ENCODE measurements at places on chromosomes 7 and 10.

- DNase-seq = no peak
These were observed 141.0 kb downstream of the MACC1 start for GRCh38 chr7:20075992-20076820.

DNA sequence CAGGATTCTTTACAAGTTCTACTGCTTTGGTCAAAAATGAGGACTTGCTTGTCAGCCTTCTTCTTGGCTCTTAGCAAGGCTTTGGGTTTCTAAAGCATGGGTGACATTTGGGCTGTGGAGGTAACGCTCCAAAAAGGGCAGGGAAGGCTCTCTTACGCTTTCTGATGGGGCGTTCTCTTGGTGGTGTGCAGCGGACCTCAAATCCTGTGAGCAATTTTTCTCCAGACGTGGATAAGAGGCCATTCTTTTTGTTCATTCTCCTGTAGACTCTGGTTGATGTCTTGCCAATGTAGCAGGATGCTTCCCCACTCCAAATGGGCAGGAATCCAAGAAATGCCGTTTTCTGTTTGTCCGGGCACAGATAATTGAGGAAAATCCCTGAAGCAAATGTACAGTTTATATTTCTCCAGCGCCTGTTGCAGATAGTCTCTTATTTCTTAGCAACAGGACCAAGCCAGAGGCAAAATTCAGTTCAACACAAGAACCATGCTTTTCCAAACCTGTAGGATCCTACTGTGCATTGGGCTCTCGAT lies 138.4 kb upstream of the NFE2L3 start:
- DNase-seq = no peak

GRCh38 chr7:132123773-132124172 lies 452.5 kb downstream of the PLXNA4 start:
- no peak for DNase-seq

DNA sequence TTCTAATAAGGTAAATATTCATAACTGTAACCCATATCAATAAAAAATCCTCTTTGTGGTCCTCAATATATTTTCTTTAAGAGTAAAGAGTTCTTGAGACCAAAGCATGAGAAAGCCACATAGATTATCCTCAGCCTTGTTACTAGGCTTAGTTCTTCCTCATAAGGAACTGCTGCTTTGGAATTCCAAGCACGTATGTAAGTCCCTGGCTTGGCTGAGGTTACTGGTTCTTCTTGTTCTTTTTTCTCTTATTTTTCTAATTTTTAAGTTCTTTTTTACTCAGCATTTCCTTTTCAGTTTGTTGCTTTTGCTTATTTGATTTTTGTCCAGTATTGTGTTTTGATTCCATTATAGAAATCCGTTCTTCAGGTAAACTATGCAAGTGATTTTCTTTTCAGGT lies 127.3 kb downstream of the MARCHF5 start:
- no peak for DNase-seq

DNA sequence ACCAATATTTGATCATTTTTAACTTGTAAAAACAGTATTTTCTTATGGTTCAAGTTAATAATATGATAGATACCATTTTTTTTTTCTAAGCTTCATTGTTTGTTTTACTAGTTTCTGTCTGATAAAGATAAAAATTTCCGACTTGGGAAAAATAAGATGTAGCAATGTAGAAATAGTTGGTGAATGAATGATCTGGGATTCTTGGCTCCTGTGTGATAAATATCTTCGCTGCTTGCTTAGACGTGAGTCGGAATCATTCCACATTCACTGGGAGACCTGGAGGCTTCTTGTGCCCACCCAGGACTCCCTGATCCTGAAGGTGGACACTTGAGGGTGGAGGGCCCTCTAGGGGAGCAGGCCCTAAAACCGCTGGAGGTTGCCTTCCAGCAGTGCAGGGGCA lies 47.9 kb downstream of the EXOC4 start:
- DNase-seq = no peak

DNA sequence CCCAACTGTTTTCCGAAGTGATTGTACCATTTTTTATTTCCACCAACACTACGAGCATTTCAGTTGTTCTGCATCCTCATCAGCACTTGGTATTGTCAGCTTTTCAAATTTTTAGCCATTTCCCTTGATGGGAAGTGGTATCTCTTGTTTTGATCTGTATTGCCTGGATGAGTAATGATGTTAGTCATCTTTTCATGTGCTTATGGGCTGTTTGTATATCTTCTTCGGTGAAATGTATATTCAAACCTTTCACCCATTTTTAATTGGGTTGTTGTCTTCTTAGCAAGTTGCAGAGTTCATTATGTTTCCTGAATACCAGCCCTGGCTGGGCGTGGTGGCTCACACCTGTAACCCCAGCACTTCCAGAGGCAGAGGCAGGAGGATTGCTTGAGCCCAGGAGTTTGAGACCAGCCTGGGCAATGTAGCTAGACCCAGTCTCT lies 22.1 kb downstream of the CLIP2 start:
- no peak for DNase-seq

DNA sequence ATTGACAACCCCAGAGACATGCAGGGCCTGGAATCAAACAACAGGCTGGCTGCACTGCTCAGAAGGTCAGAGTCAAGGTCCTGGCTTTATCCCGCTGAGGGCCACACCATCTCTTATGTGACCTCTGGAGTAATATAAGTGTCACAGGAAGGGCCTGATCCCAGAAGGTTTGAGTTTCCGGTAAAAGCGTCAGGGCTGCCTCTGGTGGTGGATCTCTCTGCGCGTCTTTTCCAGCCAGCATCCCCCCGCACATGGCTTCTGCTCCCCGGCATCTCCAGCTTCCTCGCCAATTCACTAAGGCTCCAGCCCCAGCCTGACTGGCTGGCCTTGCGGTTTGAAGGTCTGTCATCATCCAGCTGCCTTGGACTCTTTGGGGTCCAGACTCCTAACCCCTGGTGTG lies 54.2 kb downstream of the SNX10 start:
- no peak for DNase-seq

- no peak for DNase-seq
These were observed 73.1 kb downstream of the CLIP2 start for GRCh38 chr7:74362266-74362665.

GRCh38 chr10:33382216-33382600 lies 47.7 kb upstream of the NRP1 start:
- no peak for DNase-seq

GRCh38 chr7:139680676-139681462 lies 96.9 kb downstream of the HIPK2 start:
- no peak for DNase-seq

GRCh38 chr7:17146621-17147020 lies 151.8 kb upstream of the AHR start:
- DNase-seq = no peak

DNA sequence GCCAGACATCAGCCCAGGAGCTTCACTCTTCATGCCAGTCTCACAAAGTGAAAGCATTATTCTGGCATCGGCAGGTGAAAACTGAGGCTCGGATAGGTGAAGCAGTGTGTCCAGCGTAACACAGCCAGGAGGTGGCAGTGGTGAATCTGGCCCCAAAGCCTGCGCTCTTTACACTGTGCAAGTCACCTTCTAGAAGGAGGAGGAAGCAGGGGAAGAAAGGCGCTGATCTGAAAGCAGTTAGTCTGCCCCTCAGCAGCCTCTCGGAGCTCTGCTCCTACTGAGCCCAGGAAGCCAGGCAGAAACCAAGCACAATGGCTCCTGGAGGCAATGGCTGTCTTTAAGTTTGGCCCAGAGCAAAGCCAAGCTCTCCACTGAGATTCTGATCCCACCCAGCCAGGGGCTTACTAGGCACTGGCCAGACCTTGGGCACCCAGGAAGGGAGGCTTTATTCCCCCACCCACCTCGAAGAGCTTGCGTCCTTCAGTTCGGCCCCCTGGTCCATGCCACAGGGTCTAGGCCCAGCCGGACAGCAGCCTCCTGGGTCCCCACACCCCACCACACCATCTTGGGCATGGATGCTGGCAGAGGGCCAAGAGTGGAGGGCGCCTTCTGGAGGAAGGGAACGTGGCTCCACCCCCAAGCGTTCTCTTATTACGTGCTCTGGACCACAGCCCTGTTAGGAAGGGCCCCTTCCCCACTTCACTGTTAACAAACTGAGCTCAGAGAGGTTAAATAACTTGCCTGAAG lies 104.5 kb downstream of the GRID1 start:
- DNase-seq = no peak

DNA sequence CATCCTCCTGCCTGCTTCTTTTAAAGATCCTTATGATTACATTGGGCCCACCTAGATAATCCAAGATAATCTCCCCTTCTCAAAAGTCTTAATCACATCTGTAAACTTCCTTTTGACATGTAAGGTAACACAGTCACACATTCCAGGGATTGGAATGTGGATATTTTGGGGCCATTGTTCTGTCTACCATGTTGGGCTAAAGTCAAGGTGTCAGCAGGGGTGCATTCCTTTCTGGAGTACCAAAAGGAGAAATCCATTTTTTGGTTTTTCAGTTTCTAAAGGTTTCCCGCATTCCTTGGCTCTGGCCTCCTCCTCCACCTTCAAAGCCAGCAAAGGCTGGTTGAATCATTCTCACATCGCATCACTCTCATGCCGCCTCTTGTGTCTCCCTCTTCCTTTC lies 197.6 kb upstream of the NFE2L3 start:
- DNase-seq = no peak

- DNase-seq = no peak
These were observed 81.5 kb downstream of the CCNY start for GRCh38 chr10:35417795-35418194.

DNA sequence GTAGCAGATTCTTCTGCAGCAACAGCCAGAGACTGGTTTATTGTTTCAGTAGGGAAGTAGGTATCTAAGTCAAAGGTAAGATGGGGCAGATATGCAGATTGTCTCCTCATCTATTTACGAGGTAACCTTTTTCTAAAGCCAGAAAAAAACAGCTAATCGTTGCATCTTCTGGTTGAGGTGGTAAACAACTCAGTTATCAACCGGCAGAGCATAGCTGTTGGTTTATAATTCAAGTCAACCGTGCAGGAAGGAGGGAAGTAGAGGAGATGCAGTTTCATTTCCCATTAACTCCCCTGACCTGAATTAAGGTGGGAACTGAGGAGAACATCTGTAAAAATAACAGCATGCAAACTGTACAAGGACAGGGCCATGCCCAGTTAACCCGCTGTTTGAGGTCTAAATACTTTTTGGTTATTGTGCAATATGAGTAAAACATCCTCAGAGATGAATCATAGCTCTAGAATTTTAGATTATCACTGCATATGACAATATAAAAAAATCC lies 156.5 kb upstream of the ITGB1 start:
- DNase-seq = no peak

GRCh38 chr7:64892116-64892515 lies 11.0 kb upstream of the ZNF273 start:
- DNase-seq = no peak

DNA sequence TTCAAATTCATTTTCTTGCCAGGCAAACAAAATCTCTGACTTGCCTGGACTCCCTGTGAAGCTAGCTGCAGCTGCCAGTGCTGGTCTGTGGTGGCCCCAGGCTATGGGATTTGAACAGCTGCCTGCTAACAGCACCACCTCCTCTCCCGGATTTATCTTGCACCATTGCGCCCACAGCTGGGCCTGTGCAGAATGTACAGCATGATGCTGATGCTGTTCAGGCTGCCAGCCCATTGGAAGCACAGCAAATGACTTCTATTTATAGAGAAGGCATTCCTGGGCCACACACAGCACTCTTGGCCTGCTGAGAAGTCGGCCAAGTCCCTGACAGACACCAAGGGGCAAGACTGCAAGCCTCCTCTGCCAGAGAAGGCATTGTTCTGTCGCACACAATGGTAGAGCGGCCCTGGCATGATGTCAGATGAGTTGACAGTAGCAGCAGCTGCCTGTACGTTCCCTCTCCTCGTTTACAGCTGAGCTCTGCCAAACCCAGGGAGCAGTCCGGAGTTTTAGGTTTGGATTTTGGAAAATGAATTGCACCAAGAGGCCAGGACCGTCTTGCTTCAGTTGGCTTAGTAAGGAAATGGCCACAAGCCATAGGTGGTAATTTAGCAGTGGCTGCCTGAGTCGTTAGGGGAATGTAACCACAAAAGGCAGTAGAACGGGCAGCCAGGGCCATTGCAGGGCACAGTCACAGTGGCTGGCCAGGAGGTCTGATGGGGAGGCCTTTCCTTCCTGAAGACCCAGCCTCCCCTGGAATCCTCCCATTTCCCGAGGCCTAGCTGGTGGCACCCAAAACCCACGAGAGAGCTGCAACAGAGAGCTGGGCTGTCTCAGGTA lies 38.5 kb downstream of the MTURN start:
- DNase-seq = peak; percentile 48

GRCh38 chr7:7790041-7790741 lies 71.8 kb upstream of the RPA3 start:
- no peak for DNase-seq

GRCh38 chr10:116848032-116848943 lies 1.0 kb upstream of the ENO4 start:
- no peak for DNase-seq

GRCh38 chr7:107579885-107580715 lies at the start of gene BCAP29:
BCAP29 (plus strand) TSS chr7:107580246; CDS start chr7:107580773, 527 bp downstream.
- peak; percentile 88 for DNase-seq

GRCh38 chr10:91289305-91289704 lies 68.8 kb downstream of the PCGF5 start:
- DNase-seq = no peak

DNA sequence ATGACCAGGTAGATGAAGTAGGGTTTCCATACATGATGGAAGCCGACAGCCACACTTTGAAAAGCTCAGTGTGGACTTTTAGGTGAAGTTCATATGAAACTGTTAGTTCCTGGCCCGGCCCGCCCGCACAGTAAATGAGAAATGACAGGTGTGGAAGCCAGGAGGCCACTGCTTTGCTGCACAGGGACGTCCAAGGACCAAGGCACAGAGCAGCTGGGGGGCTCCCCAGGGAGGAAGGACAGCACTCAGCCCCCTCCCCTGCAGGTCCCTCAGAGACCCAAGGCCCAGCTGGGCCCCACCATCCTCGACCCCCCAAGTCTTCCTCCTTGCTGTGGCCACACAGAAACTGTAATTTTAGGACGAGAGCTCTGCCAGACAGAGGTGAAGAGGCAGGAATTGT lies 219.2 kb downstream of the PTPRN2 start:
- no peak for DNase-seq

GRCh38 chr10:103584216-103585010 lies 90.9 kb downstream of the NEURL1 start:
- no peak for DNase-seq

DNA sequence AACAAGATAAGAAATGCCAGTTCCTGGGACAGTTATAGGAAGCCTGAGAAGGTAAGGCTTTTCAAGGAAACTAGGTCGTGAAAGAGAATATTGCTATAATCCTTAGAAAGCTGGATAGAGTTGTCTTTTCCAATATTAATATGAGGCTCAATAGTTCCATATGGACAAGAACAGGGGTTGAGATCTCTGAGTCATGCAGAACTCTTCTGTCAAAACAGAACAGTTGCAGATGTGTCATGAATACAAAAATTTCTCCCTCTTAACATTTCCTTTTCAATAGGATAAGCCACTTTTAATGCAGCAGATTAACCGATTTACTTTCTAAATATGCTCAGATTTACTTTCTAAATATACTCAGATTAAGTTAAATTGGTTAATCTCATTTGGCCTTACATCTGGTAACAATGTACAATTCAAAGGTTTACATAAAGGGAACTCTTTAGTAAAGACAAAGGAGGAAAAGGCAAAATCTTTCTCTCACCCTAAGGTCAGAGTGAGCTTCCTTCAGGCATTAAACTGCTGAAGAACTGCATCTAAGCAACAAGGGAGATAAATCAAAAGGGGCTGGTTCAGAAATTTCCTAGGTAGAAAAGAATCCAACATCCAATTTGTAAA lies 104.7 kb upstream of the PCDH15 start:
- DNase-seq = no peak
